ENCODE measurements at places on chromosomes 2 and 18.
A peak's percentile ranks its signal among the peaks of the same experiment; 100 is the strongest.

DNA sequence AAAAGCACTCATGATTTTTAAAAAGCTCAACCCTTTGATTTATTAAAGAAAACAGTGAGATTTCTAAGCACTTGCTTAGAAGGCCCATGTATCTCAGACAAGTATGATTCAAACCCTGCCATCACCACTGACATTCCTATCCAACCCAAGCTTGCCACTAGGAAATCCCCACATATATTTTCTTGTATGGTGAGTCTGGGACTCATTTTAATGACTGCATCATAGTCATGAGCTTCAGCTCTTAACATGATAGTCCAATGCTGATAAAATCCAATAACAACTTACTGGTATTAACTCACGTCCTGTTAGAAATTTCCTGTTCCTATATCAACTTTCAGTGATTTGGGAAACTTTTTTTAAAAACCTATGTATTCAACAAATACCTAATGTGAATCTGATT lies 39.4 kb upstream of the NCKAP5 start:
- no peak for DNase-seq

GRCh38 chr18:79515331-79515730 lies 119.6 kb downstream of the NFATC1 start:
- no peak for DNase-seq

- DNase-seq: no peak
Observed at GRCh38 chr2:26723475-26723874, 31.0 kb downstream of the KCNK3 start.

DNA sequence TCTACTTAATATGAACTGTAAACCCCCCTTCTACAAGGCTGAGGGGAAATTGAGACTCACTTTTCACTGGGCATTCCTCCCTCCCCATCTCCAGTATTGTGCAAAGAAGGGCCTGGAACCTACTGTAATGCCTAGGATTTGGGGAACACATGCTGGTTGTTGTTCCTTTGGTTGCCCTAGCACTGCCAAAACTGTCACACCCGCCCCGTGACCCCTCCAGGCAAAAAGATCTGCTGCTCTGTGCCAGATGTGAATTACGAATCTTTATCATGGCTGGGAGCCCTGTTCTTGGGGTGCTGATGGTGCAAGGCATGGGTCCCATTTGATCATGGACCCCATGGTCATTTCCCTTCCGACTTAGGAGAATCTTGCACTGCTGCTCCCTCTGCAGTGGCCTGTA lies 95.4 kb downstream of the CABLES1 start:
- no peak for DNase-seq

GRCh38 chr2:14520385-14520945 lies 112.1 kb upstream of the LRATD1 start:
- DNase-seq: no peak

DNA sequence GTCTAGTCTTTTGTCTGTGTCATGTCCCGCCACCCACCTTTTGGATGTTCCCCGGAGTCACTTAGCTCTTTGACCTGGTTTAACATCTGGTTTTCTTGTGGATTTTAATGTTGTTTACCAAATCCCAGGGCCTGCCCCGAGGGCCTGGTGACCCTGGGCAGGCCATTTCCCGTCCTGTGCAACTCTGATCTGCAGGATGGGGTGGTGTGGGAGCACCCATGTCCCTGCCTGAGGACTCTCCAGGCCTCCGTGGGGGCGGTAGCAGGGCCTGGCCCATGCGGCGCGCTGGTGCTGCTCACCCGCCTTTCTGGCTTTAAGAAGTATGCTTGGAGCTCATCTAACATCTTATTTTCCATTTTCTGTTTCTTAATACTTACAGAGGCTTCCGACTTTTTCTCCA lies 10.7 kb downstream of the RAMP1 start:
- DNase-seq: peak; percentile 39

DNA sequence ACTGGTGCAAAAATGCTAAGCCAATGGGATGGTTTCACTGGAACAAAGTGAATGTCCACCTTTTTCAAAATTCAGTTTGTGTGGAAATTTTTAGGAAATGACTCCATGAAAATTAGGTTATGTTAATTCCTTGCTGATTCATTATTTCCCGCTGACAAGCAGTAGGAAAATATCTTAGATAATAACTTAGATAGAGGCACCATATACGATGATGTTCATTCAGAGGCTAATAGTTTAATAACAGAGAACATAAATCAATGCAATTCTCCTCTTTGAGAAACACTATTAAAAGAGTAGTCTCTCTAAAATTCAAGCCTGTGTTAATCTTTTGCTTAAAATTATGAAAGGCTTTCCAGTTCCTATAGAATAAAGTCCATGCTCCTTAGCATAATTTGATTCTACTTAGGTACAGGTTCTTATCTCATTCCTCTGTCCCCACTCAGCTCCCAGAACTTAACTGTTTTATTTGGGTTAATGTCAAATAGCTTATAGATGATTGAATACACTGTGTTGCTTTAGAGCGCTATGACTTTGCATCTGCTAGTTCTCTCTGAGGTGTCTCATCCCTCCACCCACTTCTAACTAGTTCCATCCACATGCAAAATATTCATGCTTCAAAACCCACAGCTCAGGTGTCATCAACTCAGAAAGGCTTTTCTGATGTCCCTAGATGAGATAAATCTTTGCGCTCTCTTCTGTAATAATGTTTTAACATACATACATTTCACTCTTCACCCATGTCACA lies 503.6 kb downstream of the ERBB4 start:
- no peak for DNase-seq

- DNase-seq: no peak
Observed at GRCh38 chr2:200408428-200409316, 101.2 kb downstream of the KCTD18 start.

DNA sequence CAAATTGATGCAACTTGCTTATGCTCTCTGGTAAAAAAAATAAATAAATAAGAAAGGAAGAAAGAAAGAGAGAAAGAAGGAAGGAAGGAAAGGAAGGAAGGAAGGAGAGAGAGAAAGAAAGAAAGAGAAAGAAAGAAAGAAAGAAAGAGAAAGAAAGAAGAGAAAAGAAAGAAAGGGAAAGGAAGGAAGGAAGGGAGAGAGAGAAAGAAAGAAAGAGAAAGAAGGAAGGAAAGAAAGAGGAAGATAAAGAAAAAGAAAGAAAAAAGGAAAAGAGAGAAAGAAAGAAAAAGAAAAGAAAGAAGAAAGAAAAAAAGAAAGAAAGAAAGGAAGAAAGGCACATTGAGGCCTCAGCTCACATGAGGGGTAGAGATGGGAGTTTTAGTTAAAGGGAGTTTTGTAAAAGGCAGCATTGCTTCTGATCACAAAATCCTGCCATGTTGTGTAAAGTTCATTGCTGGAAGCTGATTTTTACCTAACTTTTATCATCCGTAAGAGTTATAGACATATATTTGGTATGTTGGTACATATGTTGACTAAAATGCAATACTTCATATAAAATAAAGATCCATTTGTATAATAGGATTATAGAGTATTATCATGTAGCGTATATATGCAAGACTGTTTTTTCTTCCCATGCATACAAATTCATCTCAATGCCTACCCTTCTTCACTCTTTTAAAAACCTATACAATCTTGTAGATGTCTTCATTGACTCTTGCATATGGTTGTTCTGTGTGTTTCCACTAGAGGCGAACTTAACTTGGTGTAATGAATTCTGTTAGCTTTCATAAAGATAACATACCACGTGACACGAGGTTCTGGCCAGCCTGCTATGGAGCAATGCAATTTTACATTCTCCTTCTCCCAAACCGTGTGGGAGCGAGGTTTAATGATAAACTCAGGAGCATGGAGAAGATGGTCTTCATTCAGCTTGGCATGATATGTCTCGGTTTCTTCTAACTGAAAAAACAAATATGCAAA lies 32.8 kb downstream of the MYOM1 start:
- DNase-seq: no peak

DNA sequence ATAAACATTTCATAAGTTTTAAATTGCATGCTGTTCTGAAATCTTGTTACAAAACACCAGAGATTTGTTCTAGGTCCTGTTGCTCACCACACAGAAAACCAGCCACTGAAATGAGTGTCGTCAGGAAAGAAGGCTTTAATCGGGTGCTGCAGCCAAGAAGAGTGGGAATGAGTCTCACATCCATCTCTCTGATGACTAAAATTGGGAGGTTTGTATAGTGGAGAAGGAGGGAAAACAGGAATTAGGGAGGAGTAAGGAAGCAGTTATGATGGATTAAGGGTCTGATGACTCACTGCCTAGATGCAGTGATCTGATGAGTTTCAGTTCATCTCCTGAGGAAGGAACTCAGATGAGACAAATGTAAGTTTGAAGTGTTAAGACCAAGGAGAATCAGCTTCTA lies 42.1 kb upstream of the GPR39 start:
- DNase-seq: no peak

DNA sequence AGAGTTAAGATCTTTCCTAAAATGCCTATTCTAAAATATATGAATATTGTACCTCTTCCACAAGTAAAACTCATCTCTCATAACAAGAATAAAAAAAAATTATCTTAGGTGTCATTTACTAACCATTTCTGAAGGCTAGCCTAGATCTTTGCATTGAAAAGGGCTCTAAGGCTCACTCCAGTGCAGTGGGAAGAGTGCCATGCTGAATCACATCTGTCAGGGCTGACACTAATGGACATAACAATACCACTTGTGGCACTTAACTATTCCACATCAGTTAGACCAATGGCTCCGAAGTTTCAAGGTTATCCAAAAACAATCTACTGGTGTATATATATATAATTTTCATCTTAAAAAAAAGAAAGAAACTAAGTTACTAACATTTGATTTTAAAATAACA lies 130.2 kb downstream of the EXOC6B start:
- DNase-seq: no peak

- no peak for DNase-seq
Observed at GRCh38 chr2:5749347-5749746, 57.2 kb downstream of the SOX11 start.

DNA sequence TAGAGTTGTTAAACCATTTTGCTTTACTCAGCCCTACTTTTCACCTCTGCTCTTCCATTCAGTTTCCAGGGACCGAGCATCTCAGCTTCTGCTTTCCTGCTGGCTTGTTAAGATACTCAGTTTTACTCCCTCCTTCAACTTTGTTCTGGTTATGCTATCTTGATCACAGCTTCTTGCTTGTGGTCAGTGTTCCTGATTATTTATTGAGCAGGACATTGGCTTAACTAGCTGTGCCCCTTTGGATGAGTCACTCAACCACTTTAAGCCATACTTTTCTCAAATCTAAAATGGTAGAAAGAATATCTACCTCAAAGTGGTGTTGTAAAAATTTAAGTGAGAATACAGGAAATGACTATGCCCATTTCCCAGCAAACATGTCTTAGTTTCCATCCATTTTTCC lies 124.0 kb downstream of the KYNU start:
- DNase-seq: no peak

- DNase-seq: no peak
Observed at GRCh38 chr18:23066060-23066459, 69.2 kb upstream of the CABLES1 start.

DNA sequence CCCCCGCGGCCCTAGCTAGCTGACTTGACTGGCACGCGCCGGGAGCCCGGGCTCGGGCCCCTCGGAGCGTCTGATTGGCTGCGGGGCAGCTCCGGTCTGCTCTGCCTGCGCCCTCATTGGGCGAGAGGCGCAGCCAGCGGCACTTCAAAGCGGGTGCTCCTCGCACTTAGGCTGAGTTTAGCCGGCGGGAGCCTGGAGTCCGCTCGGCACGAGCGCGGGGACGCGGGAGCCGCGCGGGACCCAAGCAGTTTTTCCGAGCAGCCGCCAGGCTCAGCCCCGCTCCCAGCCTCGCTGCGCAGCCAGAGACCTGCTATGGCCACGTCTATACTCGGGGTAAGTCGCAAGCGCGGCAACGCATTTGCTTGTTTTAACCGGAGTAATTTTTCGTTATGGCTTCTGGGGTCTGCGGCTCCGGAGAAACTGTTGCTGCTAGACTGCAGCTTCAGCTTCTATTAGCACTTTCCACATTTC lies at the start of gene SP9:
SP9 (plus strand) TSS at position 174 of the 471 bp plus-strand sequence; CDS start at position 313, 139 bp downstream.
- DNase-seq: no peak

DNA sequence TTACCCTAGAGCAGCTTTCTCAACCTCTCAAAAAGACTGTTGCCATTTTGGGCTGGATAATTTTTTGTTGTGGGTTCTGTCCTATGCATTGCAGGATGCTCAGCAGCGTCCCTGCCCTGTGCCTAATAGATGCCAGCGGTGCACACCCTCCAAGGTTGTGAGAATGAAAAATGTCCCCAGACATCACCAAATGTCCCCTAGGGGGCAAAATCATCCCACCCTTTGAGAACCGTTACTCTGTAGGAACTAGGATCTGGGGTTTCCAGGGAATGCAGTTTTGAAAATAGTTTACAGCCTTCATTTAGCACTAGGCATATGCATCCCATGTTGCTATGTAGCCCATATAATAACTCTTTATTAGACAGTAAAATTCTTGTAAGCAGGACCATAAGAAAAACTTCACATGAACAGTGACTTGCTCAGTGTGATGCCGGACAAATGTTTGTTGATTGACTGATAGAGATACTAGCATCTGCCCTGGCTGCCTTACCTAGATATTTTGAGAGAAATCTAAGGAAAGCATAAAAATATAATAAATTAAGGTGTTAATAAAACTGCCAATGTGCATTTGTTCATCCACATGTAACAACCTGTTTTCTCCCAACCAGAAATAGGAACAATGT lies 79.2 kb upstream of the EPC2 start:
- DNase-seq: no peak

- no peak for DNase-seq
Observed at GRCh38 chr18:8276406-8276805, 332.8 kb upstream of the RAB12 start.

DNA sequence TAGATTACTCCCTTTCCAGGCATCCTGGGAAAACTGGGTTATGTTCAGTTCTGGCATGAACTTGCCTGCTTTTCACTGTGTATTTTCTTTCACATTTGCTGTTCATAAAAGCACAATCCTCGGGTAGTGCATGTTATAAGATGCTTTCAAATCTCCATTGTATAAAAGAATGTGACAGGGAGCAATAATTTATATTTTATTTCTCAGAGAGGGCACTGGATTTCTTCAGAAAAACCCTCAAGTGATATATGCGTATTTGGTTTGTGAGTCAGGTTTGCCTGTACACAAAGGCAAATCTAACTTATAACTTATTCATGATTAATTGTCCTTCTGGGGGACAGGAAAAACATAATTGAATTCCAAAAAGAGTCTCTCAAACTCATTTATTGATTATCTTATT lies 440.7 kb upstream of the MMADHC start:
- DNase-seq: no peak

DNA sequence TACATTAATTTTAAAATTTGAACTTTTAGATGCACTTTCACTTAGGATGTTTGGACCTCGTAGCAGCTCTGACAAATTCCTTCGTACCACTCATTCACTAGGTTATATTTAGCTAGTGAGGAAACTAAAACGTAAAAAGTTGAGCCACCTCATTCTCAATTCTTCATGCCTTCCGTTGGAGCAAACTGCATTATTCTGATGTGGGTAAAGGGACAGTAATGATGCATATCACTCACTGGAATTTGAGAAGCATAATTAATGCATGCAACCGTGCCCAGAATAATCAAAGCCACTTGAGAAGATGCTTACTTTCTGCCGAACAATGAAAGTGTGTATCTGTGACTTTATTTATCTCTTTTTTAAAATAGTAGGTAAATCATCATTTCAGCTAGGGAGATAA lies 2.2 kb downstream of the CNOT9 start:
- DNase-seq: no peak

GRCh38 chr2:58146707-58147106 lies 94.4 kb downstream of the FANCL start:
- DNase-seq: no peak

- DNase-seq: no peak
Observed at GRCh38 chr2:133652398-133652797, 84.1 kb upstream of the NCKAP5 start.
